Esophagus mucosa (tissue), 1 donor: ENCODE measurements at places on chromosomes 3 and 15. TPM values are rescaled to one million over a fixed set of nuclear protein-coding genes. Genes with fewer than 3 reads are reported as not detected.

MOBP gene
- total RNA-seq = not detected

MB21D2 gene
- 2.4 TPM for total RNA-seq

IL16 gene
- total RNA-seq = 2.7 TPM

GRCh38 chr15:91706322-91707032 lies 147.0 kb upstream of the SLCO3A1 start:
- peak; percentile 89 for ATAC-seq

- ATAC-seq = no peak
These were observed 73.1 kb upstream of the LRTM1 start for GRCh38 chr3:55000953-55001352.

DNA sequence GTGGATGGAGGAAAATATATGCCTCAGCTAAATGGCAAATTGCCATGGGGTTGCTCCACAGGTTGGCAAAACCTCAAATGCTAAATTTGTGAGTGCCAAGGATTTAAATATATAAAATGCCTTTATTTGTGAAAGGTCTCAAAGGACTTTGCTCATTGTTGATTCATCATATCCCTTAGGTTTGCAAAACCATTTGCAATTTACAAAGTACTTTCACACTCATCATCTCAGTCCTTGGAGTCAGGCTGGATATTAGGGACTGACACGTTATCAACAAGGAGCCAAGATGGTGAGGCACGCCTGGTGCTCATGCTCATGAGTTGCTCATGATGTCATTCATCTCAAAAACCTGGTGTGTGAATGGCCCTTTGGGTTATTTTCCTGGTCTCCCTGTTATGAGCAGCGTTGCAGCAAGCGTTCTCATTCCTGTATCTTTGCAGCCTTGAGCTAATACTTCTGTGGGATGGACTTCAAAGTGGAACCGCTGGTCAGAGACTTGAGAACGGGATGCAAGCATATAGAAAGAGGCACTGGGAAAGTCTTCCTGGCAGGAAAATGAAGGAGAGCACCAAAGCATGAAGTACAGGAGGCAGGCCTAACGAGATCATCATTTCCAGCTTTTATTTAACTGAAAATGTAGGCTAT lies 66.0 kb downstream of the MYO1E start:
- peak; percentile 78 for ATAC-seq

TGM5 gene
- total RNA-seq = 13.5 TPM

DNA sequence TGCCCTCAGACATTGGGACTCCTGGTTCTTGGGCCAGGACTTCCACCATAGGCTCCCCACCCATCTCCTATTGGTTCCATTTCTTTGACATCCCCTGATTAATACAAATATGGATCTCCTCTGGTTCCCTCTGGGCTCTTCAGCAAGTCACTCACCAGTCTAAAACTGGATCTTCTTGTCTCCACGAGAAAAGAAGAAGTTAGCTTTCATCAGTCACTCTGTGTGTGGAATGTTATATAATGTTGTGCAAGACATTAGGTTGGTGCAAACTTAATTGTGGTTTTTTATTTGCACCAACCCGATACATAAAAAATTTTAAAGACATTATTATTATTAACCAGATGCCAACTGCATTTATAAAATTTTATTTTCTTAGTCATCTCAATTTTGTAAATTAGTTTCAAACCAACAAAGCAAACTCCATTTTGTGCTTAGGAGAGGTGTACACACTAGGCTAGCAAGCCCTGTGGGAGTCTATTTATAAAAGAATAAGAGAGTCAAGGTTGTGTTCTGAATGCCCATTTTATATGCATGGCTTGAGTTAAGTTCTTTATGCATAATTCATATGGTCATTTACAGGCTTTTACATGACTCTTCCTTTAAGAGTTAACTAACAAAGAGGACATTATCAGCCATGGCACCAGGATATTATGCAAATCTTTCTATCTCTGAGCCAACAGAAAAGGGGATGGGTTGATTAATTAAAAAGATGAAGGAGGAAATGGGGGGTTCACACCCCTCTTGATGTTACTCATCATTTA lies 35.1 kb upstream of the IL12A start:
- no peak for ATAC-seq

DNA sequence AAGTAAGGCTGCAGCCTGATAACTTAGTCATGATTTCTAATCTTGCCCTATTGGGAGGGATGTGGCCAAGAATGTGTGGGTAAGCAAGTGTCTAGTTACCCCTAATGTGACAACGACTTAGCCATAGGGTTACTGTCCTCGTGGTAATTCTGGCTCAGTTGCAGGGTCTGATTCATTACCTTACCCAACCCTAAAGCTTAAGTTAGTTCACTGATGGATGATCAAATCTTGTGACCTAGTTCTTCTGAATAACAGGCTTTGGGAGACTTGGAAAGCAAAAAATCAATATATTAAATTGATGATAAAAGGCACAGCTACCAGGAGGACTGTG lies 1.6 kb upstream of the INTS14 start:
- ATAC-seq = no peak

- peak; percentile 10 for ATAC-seq
These were observed 18.4 kb downstream of the ZBTB38 start for GRCh38 chr3:141386611-141387111.

SCAANT1 gene
- total RNA-seq = not detected
